NCI-H1436 treated with DMSO at 0.1 percent for 48 hours (cell line): ENCODE measurements at places on chromosomes 2 and 18.

DNA sequence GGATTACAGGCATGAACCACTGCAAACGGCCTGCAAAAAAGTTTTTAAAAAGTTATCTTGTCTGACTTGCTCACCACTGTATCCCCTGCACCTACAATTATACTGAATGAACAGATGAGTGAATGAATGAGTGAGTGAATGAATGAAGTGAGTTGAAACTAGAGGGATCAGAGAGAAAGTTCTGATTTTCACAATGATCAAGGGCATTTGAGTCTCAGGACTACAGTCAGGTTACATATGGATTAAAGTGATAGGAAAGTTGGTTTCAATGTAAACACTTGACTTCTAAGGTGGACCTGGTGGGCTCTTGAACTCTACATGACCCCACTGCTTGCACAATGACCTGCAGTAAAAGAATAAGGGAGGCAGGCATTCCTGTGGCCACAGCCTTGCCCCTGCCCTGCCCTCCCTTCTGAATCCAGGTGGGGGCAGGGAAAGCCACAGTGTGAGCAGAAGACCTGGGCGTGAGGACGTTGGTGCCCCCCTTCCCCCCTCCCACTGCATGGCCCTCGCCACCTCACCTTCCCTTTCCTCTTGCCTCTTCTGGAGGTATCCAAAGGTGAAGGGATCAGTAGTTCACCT, 10.7 kb downstream of the C2orf80 start:
- no peak for DNase-seq

GRCh38 chr2:169528271-169528701, 18.8 kb downstream of the KLHL41 start:
- no peak for DNase-seq

DNA sequence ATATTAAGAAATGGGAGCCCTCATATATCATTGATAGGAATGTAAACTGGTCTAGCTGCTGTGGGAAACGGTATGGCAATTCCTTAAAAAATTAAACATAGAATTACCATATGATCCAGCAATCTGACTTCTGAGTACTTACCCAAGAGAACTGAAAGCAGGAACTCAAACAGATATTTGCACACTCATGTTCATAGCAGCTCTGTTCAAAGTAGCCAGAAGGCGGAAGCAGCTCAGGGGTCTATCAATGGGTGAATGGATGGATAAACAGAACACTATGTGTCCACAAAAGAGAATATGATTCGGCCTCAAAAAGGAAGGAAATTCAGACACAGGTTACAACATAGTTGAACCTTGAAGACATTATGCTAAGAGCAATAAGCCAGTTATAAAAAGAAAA, 135.7 kb upstream of the NDUFV2 start:
- no peak for DNase-seq

DNA sequence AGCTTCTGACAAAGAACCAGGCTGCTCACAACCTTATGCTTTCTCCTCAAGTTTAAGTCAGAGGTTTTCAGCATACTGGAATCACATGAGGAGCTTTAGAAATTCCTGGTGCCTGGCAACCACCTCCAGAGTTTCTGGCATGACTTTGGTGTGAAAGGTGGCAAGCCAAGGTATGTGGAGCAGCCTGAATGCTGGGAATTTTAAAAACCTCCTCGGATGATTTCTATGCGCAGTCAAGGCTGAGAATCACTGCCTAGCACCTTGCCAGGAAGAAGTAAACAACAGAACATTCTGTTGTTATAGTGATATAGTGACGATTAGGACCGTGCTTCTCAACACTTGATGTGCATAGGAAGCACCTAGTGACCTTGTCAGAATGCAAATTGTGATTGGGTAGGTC, 11.7 kb downstream of the CCBE1 start:
- no peak for DNase-seq

DNA sequence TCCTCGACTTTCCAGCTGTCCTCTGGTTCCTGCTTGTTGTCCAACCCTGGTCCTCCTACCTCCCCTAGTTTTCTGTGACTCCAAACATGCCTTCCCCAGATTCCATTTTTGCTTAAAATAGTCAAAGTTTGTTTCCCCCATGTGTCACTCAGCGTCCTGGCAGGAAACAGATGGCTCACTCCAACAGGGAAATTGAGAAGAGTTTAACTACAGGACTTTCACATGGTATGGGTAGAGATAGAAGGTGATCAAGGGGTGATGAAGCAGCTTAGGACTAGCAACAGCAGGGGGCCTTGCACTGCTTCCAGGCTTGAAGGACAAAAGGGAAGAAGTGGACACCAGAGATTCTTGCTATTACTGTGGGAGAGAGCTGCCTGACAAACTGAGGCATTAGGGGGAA, 6.1 kb upstream of the CUL3 start:
- DNase-seq, result no peak

GRCh38 chr2:150062416-150062815, 425.1 kb downstream of the RND3 start:
- DNase-seq, result no peak

DNA sequence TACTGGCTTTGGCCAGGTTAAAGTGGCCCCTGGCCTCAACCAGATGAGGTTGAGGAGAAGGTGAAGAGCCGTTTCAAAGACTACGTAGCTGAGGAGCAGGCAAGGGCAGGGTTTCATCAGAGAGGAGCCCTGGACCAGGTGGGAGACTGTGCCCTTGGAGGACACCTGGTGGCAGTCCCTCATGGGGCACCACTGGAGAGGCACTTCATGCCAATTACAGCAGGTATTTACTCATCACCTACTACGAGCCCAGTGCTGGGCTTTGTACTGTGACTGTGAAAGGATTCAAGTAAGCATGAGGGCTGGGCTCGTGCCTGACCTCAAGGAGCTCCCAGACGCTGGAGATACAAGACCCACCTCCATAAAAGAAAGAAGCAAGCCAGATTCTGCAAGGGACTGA, 37.6 kb downstream of the SMAD7 start:
- no peak for DNase-seq

DNA sequence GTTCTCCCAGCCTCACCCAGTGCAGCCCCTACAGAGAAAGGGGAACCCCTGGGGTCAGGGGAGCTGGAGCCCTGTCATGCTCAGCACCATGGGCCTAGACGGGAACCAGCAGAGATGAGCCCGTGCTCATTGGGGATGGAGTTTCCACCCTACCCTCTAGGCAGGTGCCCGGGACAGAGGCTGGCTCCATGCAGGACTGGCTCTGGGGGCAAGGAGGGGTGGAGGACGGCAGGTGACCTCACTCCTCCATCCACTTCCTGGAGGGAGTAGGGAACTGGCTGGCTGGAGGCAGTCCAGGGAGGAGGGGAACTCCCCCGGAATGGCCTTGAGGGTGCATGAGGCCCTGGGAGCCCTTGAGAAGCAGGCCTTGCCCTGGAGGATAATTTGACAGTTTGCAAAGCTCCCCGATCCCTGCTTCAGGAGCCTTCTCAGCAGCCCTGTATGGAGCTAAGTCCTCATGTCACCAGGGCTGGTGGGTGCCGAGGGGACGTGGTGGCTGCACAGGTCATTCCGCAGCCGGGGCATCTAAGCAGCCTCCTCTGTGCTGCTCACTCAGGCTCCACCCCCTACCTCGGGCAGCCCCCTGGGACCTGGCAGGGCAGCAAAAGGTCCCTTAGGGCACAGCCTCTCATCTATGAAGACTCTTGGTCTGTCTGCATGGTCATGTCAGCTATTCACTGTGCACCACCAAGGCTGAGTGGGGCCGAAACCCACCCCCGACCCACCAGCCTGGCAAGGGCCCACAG, 2.1 kb downstream of the NEURL3 start:
- no peak for DNase-seq

DNA sequence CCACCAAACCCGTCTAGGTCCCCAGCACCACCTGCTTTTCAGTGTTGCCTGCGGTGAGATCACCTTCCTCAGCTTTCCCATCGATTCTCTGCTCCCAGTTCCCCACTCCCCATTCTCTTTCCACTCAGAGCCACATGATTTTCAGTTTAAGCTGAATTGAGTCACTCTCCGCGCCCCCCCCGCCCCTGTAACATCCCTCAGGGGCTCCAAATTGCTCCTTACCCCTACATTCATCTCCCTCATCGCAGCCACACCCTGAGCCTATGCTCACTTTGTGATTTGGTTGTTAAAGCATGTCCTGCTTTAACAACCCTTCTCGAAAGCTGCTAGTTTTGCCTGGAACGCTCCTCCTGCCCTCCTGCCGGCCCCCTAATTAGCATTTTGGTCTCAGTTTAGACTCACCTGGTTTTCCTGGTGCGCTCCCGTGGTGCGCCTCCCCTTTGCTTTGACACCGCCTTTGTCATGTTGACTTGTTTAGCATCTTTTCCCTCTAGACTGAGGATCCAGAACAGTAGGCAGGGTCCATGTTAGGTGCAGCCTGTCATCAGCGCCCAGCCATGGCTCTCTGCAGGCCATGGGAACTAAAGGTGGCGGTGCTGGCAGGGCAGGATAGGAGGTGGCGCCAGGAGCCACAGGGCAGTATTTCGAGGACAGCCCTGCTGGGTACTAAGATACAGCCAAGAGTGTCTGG, 60.8 kb downstream of the ST3GAL5 start:
- DNase-seq, result no peak

DNA sequence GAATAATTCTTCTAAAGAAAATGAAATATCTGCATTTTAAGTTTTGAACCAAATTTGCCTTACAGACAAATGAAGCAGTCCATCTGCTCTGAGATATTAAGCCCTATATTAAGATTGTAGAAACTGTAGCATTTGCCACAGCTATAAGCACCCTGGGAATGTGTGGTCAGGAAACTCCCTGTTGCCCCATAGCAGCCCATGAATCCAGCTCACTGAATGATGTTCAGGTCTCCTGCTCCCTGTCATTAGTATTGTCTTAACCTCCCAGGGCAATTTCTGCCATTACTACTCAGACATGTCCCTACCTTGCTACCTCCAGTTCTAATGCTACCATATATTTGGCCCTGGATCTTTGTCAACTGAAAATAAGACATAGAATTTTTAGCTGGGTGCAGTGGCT, 41.1 kb downstream of the CDK15 start:
- DNase-seq, result no peak

DNA sequence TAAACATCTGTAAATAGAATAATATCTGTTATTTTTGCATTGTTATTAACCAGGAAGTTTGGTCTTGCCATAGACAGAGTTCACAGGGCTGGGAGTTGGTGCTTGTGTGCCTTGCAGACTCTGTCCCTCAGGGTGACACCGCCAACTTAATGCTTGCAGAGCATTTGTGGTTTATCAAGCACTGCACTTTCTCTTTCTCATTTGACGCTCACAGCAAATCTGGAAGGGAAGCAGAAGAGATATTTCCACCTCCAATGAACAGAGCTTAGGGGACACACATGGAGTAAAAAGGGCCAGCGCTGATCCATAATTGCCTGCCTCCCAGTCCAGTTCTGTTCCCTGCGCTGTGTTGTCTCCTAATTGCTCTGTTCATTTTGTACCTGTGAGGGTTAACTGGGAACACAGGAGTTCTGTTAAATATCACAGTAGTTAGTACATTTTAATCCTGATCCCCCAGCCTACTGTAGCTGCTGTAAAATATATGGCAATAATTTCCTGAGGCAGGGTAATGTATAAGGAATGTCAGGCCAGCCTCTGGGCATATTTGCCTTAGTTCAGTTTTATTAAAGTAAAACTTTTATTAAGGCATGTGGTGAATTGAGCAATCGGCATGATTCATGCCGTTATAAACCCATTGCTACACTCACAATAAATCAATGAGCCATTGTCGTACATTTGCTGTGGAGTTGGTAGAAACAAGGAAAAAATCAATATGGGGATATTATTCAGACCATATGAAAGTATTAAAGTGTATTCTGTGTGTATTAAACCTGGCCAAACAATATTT, 182.5 kb upstream of the OSR1 start:
- no peak for DNase-seq

GRCh38 chr2:239966853-239967552, 58.1 kb downstream of the NDUFA10 start:
- DNase-seq, result no peak

DNA sequence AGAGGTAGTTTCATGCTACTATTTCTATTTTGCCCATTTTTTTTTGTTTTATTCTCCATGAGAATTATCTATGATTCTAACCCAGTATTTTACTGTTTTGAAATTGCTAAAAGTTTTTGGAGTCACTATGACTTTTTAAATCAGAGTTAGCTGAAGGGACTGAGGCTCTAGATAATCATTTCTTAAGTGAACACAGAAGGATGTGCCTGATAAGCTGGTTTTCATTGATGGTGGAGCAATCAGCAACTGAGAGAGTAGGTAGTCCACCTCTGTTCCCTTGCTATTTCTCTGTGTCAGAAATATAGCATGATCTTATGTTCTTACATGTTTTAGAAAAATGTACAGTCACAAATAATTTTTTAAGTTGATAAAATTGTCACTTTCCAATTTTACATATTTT, 59.4 kb downstream of the CCDC138 start:
- DNase-seq, result no peak

DNA sequence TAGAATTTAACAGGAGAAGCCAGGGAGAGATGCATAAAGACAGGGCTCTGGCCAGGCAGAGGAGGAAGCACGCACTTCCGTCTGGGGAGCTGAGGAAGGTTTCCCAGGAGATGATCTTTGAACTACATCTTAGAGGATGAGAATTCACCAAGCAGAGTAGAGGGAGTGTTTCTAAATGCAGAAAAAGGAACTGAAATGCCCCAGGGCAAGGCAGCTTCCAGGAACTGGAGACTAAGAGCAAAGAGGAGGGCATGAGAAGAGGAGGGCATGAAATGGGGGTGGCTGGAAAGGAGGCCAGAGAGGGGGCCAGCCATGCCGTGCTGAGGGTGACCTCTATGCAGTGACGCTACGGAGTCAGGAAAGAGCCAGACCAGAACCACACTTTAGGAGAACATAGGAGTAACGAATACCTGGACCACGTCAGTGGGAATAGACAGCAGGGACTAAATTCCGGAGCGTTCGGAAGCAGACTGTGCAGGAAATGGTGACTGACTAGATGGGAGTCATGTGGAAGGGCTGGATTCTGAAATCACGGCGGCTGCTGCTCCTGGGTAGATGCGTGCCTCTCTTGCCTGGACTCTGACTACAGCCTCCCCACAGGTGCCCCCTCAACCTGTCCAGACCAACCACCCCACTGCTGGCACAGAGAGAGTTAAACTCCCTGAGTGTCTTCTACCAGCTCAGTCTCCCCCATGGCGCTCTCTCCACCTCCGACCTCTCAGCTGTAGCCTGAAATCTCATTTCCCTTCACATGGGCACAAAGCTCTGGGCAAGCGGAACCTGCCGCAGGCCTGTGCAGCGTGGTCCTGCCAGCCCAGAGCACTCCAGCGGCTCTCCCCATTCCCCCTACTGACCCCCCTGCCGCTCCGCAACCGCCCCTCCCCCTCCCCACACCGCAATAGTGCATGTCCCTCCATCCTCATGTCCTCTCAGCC, 87.0 kb upstream of the RTN4 start:
- DNase-seq, result no peak

GRCh38 chr2:8059255-8059654, 622.6 kb upstream of the ID2 start:
- peak; percentile 50 for DNase-seq

GRCh38 chr18:3803350-3803749, 353.4 kb downstream of the TGIF1 start:
- DNase-seq, result no peak
